ENCODE measurements at places on chromosomes 7 and 10. TPM values are rescaled to one million over a fixed set of nuclear protein-coding genes. Genes with fewer than 3 reads are reported as not detected.

Gene HDAC9
- total RNA-seq: 19.1 TPM

Gene ZWINT
- total RNA-seq: 1.8 TPM

Gene LHPP
- 19.3 TPM for total RNA-seq

Gene INSYN2A
- total RNA-seq: not detected

Gene TRDMT1
- 14.4 TPM for total RNA-seq

Gene ARPC1A
- total RNA-seq: 38.1 TPM

Gene PARD3
- 0.49 TPM for total RNA-seq

Gene TMEM236
- 0.16 TPM for total RNA-seq

Gene OPALIN
- total RNA-seq: not detected

Gene NOLC1
- total RNA-seq: 43.4 TPM

Gene PNLIPRP3
- total RNA-seq: not detected

Gene GPR158
- not detected for total RNA-seq

Gene UPK3B
- total RNA-seq: 3.3 TPM

Gene PIK3CG
- total RNA-seq: 78.2 TPM

Gene ZNF92
- 35.0 TPM for total RNA-seq

Gene SCART1
- total RNA-seq: 8.6 TPM

Gene ACTR3C
- 5.1 TPM for total RNA-seq

Gene ADAM22
- total RNA-seq: 3.0 TPM

Gene FAM237B
- not detected for total RNA-seq

Gene ADK
- 16.1 TPM for total RNA-seq

Gene IDI2
- not detected for total RNA-seq

Gene SEC24C
- 161 TPM for total RNA-seq
